ENCODE measurements at places on chromosomes 6 and 20. TPM values are rescaled to one million over a fixed set of nuclear protein-coding genes. Genes with fewer than 3 reads are reported as not detected.

RUNX2 gene
- total RNA-seq = 2.2 TPM

GSTA4 gene
- 114 TPM for total RNA-seq

GJA1 gene
- total RNA-seq = 349 TPM

STX11 gene
- total RNA-seq = 14.4 TPM

CFAP206 gene
- not detected for total RNA-seq

MLN gene
- not detected for total RNA-seq

LTB gene
- not detected for total RNA-seq

CAP2 gene
- 2.3 TPM for total RNA-seq

TRMT11 gene
- total RNA-seq = 8.1 TPM

THBD gene
- 195 TPM for total RNA-seq

SUMO4 gene
- total RNA-seq = 0.67 TPM

FAM83D gene
- 8.7 TPM for total RNA-seq

NHLRC1 gene
- total RNA-seq = 3.5 TPM

SPATS1 gene
- total RNA-seq = 0.23 TPM

GABRR1 gene
- total RNA-seq = 0.17 TPM

TBX18 gene
- 1.3 TPM for total RNA-seq

PSORS1C2 gene
- total RNA-seq = 34.8 TPM

TAF4 gene
- total RNA-seq = 40.6 TPM

CALHM5 gene
- total RNA-seq = 2.3 TPM

C6orf15 gene
- 20.2 TPM for total RNA-seq

KIAA1755 gene
- total RNA-seq = 0.88 TPM

R3HDML gene
- total RNA-seq = not detected

SNX3 gene
- 101 TPM for total RNA-seq

SOBP gene
- total RNA-seq = 1.6 TPM

PDYN gene
- not detected for total RNA-seq

C20orf141 gene
- not detected for total RNA-seq

HUS1B gene
- 0.72 TPM for total RNA-seq

FAM184A gene
- 1.1 TPM for total RNA-seq

UBE2C gene
- 9.6 TPM for total RNA-seq

SLC22A3 gene
- 15.7 TPM for total RNA-seq

RCAN2 gene
- total RNA-seq = 18.5 TPM

TTK gene
- 2.0 TPM for total RNA-seq

PTPRT gene
- 0.96 TPM for total RNA-seq

TSPO2 gene
- not detected for total RNA-seq

PDE7B gene
- total RNA-seq = 1.3 TPM

MYLK2 gene
- not detected for total RNA-seq

ZC2HC1B gene
- total RNA-seq = not detected

SGK2 gene
- 1.8 TPM for total RNA-seq

Data from lower leg skin (tissue), 4 donors.